Activated CD4-positive, CD25-positive, alpha-beta regulatory T cell treated with anti-CD3 and anti-CD28 coated beads, Interleukin-2, amount 50 U/mL, for 16 hours (primary cell): ENCODE measurements at places on chromosomes 3 and 15.

DNA sequence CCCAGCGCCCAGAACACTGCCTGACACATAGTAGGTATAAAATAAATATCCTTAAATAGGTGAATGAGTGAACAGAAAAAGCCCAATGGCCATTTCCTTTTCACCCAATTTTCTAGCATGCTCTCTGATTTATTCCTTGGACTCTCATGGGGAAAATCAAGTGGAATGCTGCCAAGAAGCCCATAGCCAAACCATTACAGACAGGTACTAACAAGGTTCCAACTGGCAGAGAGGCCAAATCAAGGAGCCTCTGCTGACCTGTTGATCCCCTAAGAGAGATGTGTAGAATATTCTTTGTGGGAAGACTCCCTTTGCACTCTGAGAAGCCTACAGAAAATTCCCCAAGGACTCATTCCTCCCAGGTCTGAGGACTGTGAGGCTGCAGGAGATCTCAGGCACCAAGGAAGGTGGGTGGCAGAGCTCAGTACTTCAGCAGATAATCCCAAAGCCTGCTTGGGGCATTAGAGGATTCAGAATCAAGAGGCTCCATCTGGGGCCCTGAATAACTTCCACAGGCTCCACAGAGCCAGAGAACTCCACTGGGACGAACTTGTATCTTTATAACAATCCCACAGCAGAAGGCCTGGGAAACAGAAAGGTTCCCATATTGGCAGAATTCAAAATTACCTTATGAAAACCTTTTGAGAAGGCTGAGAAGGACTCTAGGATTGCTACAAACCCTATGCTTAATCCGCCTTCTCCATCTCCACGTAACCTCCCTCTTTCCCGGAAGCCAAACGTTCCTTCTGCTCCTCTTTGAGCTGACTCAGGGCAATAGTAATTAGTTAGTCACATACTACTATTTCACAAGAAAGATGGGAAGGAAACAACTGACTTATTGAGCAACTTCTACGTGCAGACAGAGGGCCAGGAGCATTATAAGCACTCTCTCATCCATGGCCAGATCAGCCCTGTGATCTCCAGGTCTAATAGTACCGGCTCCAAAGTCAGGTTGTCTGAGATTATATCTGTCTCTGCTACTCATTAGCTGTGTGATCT lies 34.5 kb downstream of the PRICKLE2 start:
- DNase-seq: no peak

GRCh38 chr3:43958973-43959372 lies 268.2 kb downstream of the ABHD5 start:
- DNase-seq: no peak

DNA sequence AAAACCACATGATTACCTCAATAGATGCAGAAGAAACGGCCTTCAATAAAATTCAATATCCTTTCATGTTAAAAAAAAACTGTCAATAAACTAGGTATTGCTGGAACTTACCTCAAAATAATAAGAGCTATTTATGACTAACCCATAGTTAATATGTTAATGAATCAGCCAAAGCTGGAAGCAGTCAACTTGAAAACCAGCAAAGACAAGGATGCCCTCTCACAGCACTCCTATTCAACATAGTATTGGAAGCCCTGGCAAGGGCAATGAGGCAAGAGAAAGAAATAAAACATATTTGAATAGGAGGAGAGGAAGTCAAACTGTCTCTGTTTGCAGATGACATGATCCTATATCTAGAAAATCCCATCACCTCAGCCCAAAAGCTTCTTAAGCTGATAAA lies 456.1 kb downstream of the OCA2 start:
- no peak for DNase-seq

DNA sequence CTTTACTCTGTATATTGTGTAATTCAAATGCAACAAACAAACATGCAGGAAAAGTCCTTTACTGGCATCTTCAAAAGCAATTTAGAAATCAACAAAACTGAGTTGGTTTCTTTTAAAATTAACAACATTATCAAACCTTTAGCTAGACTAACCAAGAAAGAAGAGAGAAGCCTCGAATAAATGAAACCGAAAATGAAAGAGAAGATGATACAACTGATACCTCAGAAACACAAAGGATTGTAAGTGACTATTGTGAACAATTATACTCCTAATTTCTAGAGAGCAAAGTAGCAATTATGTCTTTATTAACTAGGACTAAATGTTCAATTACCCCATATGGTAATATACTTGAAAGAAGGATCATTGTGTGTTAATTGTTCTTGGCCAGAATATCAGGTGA lies 49.2 kb upstream of the P3H2 start:
- no peak for DNase-seq

DNA sequence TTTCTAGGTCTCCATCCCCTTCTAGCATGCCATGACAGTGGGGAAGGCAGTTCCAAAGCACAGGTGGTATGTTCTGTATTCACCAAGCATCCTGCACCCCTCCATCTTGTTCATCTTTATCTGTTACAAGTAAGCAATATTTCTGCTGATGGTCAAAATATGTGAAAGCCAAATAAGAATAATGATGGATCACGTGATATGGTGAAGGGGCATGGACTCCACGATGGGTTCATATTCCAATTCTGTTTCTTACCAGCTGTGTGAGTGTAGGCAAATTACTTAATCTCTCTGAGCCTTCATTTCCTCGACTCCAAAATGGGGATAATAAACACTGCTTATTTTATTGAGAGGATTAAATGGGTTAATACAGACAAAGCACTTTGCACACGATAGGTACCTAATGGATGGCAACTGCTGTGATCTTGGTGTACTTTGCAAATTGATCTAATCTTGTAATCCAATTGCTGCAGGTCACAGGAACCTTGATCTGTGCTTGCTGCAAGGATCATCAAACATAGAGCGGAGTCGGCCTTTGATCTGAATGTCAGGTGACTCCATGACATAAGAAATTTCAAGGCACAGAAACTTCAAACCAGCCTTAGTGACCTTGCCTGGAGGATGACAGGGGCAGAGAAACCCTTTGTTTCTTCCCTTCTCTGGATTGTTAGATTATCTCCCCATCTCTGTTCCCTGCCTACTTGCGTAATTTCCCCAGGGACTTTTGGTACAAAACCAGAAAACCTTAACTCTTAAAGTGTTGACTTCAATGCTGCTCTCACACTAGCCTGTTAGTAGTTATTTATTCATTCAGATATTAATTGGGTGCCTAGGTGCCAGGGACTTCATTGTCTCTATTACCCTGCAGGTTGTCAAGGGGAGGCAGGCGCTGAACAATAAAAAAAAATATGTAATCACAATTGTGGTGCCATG lies 25.8 kb downstream of the SIAH2 start:
- no peak for DNase-seq

GRCh38 chr15:91988071-91988470 lies 134.6 kb downstream of the SLCO3A1 start:
- DNase-seq: no peak

GRCh38 chr3:133792171-133792763 lies 13.3 kb upstream of the SRPRB start:
- DNase-seq: no peak

GRCh38 chr15:40316931-40317330 lies 6.6 kb upstream of the INAFM2 start:
- no peak for DNase-seq

GRCh38 chr3:14789640-14790285 lies 29.0 kb upstream of the FGD5 start:
- no peak for DNase-seq

- DNase-seq: no peak
Measured at GRCh38 chr3:119343719-119344118, 49.5 kb downstream of the ARHGAP31 start.

- DNase-seq: no peak
Measured at GRCh38 chr15:62566248-62566647, 401.2 kb upstream of the C2CD4B start.

DNA sequence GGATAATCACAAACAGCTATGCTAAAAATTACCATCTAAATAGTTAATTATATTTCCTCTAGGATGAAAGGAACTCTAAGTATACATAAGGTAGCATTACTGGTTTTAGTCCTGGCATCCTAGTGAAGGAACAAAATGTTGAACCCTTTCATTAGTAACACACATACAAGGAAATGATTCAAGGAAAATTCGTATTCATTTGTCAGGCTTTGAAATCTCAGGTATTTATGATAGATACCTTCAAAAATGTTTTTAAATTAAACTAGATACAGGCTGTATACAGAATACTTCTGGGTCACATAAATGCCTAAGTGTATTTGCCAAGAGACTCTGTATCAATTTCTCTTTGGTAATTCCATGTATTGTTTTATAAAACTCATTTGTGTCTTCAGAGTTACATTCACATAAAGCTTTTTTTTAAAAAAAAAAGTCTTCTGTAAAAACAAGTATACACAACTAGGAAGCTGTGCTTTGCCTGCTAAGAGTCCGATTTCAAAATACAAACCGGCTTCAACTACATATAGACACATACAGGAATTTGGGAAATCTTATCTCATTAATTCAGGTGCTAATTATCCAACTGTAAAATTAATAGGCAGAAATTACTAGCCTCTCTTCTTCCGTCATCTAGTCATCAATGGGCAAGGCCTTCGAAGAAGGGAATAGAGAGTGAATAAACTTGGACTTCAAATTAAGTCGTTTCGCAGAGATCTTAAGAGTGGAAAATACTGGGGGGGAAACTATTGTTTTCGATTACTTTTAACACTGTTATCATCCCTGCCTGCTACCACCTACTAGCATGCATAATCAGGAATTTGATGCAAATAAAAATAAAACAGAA lies 1.3 kb downstream of the SECISBP2L start:
- no peak for DNase-seq
